ENCODE measurements at places on chromosomes 13 and 19. TPM values are rescaled to one million over a fixed set of nuclear protein-coding genes. Genes with fewer than 3 reads are reported as not detected.
A peak's percentile ranks its signal among the peaks of the same experiment; 100 is the strongest.

GRCh38 chr19:980133-980998, 3.8 kb upstream of the WDR18 start:
- peaks cover 31% of the 10 kb centered on the region for H3K4me1 ChIP-seq
- H3K27me3 ChIP-seq = peaks cover 16% of the 10 kb centered on the region
- no peaks in the 10 kb centered on the region for H3K36me3 ChIP-seq
- H3K4me3 ChIP-seq = no peak overlapping the region

DNA sequence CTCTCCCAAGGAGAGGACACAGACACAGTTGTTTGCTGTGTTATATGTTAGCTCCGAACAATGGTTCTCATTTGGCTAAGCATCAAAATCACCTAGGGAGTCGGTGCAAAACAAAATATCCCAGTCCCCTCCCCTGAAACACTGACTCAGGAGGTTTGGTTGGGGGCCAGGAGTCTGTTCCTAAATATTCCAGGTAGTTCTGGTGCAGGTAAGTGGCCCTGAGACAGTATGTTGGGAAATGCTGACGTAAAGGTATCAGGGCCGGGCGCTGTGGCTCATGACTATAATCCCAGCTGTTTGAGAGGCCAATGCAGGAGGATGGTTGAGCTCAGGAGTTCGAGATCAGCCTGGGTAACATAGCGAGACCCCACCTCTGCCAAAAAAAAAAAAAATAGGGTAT, 2.3 kb upstream of the MAP2K7 start:
- H3K36me3 ChIP-seq = peaks cover 7% of the 10 kb centered on the region
- no peak for DNase-seq
- no peak overlapping the region for H3K4me3 ChIP-seq
- H3K4me1 ChIP-seq = peaks cover 30% of the 10 kb centered on the region
- no peaks in the 10 kb centered on the region for H3K27me3 ChIP-seq

DNA sequence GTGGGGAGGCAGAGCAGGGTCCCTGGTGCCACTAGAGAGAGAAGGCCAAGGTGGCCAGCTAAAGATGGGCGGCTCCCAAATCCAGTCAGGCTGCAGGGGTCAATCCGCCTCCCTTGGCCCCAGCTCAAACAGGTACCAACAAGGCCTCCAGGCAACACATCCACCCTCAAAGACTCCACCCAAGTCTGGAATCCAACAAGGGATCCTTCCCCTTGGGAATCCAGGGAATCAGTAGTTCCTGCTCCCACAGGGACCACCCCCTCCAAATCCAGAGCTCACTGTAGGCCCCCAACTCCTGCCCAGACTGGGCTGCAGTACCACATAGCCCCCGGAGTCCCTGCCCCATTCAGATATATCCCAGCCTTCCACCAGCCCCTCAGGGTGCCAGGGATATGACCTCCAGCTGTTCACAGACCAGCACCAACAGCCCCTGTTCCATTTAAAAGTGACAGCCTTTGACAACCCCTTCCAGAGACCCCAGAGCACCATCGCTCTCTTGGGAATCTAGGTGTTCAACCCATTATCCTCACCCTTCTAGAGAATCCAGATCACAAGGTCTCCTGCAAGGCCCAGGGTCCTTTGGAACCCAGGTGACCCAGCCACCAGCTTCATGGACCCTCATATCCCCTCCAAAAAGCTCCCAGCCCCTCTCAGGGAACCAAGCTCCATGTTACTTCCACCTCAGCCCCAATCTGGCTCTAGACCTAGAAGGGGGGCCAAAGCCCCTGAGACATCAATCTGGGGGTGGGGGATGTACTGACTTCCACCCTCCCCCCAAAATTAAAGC, 3.2 kb downstream of the ERF start:
- H3K27me3 ChIP-seq = no peaks in the 10 kb centered on the region
- peak overlapping the region; percentile 95 for H3K4me3 ChIP-seq
- H3K4me1 ChIP-seq = peaks cover 79% of the 10 kb centered on the region
- no peak for DNase-seq

GRCh38 chr13:99800951-99801350, 170.6 kb downstream of the ZIC5 start:
- no peaks in the 10 kb centered on the region for H3K4me1 ChIP-seq
- H3K27ac ChIP-seq = no peak overlapping the region
- H3K27me3 ChIP-seq = no peaks in the 10 kb centered on the region
- peak; percentile 75 for DNase-seq
- H3K4me3 ChIP-seq = no peak overlapping the region

DNA sequence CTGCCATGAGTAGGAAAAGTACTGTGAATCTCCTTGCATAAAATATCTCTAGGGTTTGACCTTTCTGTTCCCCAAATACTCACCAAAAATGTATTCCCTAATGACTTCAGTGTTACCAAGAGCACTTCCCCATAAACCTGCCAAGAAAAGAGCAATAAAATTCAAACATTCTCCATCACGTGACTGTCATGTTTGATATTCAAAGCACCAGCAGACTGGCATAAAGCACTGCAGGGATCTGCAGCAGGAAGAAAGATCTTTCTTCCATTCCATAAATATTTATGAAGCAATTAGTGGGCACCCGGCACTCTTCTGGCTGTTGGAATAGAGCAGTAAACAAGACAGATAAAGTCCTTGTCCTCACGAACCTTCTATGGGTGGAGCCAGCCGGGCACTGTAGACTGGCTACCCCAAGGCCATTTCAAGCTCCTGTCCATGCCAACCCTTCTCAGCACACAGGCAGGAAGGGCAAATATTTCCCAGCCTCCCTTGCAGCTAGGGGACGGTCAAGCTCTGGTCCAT, 20.3 kb downstream of the PLA2G4C start:
- no peak overlapping the region for H3K4me3 ChIP-seq
- H3K36me3 ChIP-seq = peaks cover 34% of the 10 kb centered on the region
- no peak for DNase-seq
- peaks cover 6% of the 10 kb centered on the region for H3K4me1 ChIP-seq
- no peak overlapping the region for H3K27ac ChIP-seq

The JSRP1 gene
- total RNA-seq = not detected

The SERTAD3 gene
- total RNA-seq = 47.2 TPM

The RAB20 gene
- 40.6 TPM for total RNA-seq

Data from esophagus muscularis mucosa (tissue), 4 donors.